ENCODE measurements at places on chromosomes 5 and 9.
A peak's percentile ranks its signal among the peaks of the same experiment; 100 is the strongest.

DNA sequence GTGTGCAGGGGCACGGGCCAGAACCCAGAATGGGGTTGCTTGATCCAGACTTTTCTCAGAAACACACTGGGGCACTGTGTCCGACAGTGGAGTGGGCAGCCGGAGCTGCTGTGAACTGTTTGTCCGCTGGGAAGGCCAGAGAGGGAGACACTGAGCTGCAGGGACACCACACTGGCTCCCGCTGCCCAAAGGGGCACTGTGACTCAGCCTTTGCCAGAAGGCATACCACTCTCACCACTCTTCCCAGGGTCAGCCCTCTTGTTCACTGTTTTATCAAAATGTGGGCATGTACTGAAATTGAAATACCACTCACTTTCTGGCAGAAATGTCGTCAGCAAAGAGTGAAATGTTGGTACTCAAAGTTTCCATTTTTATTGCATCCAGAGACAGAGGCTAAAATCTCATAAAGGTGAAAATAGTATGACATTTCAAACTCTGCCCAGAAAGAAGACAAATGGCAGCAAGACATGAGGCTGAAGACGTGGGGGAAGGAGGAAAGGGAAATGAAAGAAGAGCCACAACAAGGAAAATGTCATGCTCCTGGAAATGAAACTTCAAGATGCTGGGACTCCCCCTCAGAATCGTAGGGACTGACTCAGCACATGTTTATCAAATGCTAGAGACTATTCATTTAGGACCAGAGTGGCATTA is 4.5 kb upstream of the IL7R start:
- no peak for DNase-seq

- no peak for DNase-seq
Measured at GRCh38 chr5:149747833-149748366, 17.8 kb downstream of the PPARGC1B start.

GRCh38 chr9:128908372-128908771 is 12.4 kb upstream of the PHYHD1 start:
- DNase-seq: no peak

DNA sequence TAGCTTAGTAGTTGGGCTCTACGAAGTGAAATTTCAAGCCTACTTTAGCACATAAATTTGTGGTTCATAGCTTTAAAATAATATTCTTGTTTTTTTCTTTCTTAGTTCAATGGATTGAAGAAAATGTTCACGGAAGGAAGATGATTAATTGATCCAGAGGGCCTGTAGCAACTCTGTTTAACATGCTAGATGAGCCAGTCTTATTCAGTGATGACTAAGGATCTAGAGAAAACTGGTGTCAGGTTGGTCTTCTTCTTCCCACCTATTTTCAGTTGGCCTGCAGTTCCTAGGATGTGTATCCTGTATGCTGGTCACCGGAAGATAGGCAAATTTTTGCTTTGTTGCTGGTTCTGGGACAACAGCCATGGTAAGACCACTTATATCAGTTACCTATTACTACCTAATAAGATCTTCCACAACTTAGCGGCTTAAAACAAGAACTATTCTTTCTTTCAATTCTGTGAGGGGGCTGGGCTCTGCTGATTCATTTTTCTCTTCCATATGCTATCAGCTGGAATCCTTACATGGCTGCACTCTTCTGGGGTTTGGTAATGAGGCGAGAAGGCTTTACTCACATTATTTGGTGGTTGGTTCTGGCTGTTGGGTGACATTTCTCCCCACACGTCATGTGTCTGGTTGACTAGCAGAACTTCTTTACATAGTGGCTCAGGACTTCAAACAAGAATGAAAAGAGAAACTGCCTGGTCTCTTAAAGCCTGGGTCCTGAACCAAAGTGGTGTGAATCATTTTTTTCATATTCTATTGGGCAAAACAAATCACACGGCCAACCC is 182.7 kb upstream of the ACTBL2 start:
- DNase-seq: no peak

GRCh38 chr5:61162832-61163567 is 732 bp upstream of the SMIM15 start:
- no peak for DNase-seq

- DNase-seq: no peak
Measured at GRCh38 chr5:171720086-171720485, 65.5 kb upstream of the SMIM23 start.

GRCh38 chr5:134224888-134225779 is 739 bp downstream of the PPP2CA start:
- no peak for DNase-seq

GRCh38 chr5:39580702-39581453 is 156.1 kb upstream of the DAB2 start:
- DNase-seq: peak; percentile 65

GRCh38 chr9:27659571-27659970 is 86.3 kb upstream of the C9orf72 start:
- no peak for DNase-seq

DNA sequence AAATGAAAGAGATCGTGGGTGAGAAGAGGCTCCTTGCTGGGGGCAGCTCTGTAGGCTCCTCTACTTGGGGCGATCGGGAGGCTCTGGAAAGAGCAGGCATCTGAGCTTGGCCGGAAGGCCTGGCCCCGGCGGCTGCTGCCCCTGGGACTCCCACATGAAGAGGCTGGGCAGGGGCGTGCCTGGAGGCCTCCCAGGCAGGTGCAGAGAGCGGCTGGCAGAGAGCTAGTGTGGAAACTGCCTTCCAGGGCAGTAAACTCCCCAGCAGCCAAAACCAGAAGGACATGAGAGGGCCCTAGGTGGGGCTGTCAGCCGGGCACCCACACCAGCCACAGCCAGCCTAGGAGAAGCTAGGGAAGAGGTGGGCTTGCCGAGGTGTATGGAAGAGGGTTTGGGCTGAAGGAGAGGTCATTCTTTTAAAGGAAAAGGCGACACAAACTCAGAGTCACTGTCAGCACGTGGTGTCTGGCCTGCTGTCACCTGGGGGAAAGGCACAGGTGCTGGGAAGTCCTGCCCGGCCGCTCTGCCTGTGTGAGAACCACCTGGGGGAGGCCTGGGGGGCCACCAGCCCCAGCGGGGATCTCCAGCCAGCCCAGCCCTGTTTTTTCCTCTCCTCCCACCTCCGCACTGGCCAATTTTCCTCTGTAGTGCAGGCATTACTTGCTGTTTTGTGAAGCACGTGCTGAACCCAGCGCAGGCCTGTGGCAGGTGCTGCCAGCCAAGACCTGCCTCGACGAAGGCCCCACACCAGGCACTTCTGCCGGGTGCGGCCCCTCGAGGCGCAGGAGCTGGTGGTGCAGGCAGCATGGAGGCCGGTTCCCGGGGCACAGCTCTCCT is 44.8 kb upstream of the EGFL7 start:
- DNase-seq: no peak

DNA sequence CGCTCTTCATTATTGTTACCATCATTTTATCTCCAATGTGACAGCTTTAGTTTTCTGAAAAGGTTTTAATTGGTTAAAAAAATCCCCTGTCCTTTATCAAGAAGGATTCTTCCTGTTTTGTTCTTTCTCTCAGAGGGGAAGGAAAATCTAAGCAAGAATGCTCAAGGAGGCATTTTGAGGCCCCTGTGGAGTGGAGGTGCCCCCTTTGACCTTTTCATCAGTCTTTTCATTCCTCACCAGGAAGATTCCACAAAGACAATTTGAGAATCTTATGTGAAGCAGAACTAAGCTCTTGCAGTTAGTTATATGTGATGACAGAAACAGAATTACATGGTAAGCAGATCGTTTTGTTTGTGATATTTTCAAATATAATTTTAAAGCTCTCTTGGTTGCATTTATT is 489.6 kb downstream of the MAN2A1 start:
- DNase-seq: no peak

DNA sequence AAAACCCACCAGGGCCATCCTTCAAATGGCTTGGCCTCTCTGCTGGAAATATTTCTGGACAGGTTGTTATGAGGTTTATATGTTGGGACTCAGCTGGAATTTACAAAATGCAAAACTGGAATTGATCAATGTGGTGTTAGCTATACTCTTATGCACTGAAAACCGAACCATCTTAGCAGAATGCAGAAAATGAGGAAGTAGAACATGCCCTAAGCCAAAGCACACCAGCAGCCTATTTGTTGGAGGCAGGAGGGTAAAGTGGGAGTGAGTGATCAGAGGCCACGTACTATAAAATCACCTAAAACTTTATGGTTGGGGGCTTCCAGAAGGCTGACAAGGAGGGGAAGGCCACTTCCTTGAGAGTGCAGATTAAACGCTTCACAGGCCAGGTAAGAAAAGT is 63.6 kb upstream of the C5orf63 start:
- DNase-seq: no peak

DNA sequence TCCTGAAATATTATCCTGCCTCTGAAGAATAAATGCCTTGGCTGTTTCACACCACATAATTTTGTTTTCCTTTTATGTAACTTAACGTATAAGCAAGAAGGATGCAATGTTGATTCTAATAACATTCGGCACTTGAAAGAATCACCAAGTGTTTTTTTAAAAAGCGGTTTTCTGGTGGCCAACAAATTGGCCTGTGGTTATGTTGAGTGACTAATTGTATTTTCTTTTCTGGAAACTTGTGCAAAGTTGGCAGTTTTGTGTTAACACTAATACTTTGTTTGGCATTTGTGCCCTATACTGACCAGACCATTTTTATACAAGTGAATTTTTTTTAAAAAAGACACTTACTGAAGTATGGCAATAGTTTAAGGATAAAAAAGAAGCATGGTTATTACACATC is 452.7 kb downstream of the BNC2 start:
- no peak for DNase-seq

GRCh38 chr9:136886610-136887597 is 588 bp downstream of the TRAF2 start:
- DNase-seq: no peak

DNA sequence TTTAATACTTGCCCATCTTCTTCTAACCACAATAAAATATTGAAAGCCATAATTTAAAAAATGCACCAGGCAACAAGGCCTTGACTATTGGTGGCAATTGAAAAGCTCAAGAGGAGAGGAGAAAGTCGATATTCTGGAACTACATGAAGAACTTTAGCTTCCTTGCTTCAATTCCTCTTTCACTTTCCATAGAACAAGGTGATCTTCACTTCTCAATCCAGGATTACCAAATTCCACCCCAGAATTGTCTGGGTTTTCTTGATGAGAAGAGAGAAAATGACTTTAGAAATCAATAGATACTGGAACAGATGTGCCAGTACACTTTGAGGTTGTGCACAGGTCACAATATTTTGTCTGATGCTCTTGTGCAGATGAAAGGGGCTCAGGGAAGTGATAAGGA is 52.2 kb downstream of the PTCD2 start:
- no peak for DNase-seq
